Adipose tissue (tissue), 3 donors: ENCODE measurements at places on chromosomes 6 and 20. TPM values are rescaled to one million over a fixed set of nuclear protein-coding genes. Genes with fewer than 3 reads are reported as not detected.

Gene STMND1
- 3.0 TPM for polyA plus RNA-seq

Gene HAO1
- polyA plus RNA-seq, result not detected

Gene RBPJL
- 233 TPM for polyA plus RNA-seq

Gene ADTRP
- polyA plus RNA-seq, result 0.18 TPM

Gene SOD2
- 315 TPM for polyA plus RNA-seq

Gene HIVEP2
- polyA plus RNA-seq, result 2.9 TPM

Gene PLAGL2
- 4.2 TPM for polyA plus RNA-seq

Gene TSBP1
- polyA plus RNA-seq, result not detected

Gene RUNX2
- polyA plus RNA-seq, result 0.34 TPM

Gene TPBG
- polyA plus RNA-seq, result 3.0 TPM

Gene CNBD2
- 4.0 TPM for polyA plus RNA-seq

Gene SRC
- polyA plus RNA-seq, result 13.6 TPM

Gene OR11A1
- not detected for polyA plus RNA-seq

Gene CDH26
- 1.2 TPM for polyA plus RNA-seq

Gene RAET1G
- polyA plus RNA-seq, result not detected

Gene ZNF334
- 1.3 TPM for polyA plus RNA-seq

Gene SLC22A2
- polyA plus RNA-seq, result 0.11 TPM

Gene PKIG
- polyA plus RNA-seq, result 122 TPM

Gene ELOVL2
- polyA plus RNA-seq, result 0.79 TPM

Gene PDE7B
- polyA plus RNA-seq, result 2.6 TPM

Gene PEX3
- polyA plus RNA-seq, result 8.7 TPM

Gene FRS3
- polyA plus RNA-seq, result 3.3 TPM

Gene OPN5
- polyA plus RNA-seq, result not detected

Gene PSORS1C2
- 0.07 TPM for polyA plus RNA-seq

Gene KHDC1
- polyA plus RNA-seq, result 2.0 TPM

Gene EPB41L1
- polyA plus RNA-seq, result 28.3 TPM

Gene ABCC10
- 8.2 TPM for polyA plus RNA-seq

Gene FAM83D
- 0.17 TPM for polyA plus RNA-seq

Gene C6orf15
- not detected for polyA plus RNA-seq

Gene ANKRD66
- polyA plus RNA-seq, result not detected
